ENCODE measurements at places on chromosomes 2 and 18. TPM values are rescaled to one million over a fixed set of nuclear protein-coding genes. Genes with fewer than 3 reads are reported as not detected.
A peak's percentile ranks its signal among the peaks of the same experiment; 100 is the strongest.

DNA sequence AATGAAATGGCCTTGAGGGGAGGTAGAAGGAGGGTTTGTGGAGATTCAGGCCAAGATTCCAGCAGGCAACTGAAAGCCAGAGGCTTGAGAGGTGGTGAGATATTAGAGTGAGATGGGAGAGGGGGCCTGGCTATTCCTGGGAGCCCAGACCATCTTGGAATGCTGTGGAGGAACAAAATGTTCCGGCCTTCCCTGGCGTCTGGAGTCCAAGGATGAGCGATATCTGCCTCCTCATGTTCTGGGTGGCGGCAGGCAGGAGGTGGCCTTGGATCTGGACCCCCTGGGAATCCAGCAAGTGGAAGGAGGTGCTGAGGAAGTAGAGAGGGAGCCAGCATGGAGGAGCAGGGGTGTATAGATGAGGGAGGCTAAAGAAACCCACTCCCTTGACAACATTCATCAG is 335.9 kb downstream of the CYP26B1 start:
- DNase-seq, result no peak

GRCh38 chr2:178914259-178914849 is 107.1 kb upstream of the TTN start:
- peak; percentile 69 for DNase-seq

DNA sequence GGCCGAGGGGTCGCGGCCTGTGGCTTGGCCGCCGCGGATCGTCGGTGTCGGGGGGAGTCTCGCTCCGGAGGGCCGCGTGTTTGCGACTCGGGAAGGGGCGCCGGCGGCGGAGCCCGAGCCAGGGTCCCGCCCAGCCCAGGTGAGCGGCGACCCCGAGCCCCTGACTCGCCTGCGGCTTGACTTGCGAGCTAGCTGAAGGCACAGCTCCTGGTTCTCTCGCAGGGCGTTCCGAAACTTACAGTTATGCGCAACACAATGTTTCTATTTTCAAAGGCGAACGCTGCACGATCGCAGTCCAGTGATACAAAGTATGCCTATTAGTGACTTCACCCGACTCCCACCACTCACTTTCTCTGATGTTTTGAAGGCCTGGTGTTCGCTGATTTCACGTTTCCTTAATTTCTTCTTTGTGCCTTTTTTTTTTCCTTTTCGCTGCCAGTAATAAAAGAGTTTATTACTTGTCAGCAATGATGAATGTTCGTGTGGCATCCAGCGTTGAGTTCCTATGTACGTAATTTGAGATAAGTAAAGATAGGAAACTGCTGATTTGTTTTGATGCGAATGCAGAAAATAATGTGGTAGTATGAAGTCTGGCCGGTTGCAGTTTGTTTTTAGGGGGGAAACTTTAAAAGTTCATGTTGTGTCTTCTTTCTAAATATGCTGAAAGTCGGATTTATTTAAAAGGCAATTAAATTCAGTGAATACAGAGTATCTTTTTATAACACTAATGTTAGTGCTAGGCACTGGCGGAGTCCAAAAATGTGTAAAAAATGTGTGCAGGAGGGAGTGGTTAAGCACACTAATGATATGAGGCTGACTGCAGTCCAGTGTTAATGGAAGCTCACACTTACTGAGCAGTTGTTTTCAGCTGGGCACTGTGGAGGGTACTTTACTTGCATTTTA is 706 bp downstream of the UBXN2A start:
- peak; percentile 44 for DNase-seq

- no peak for DNase-seq
Measured at GRCh38 chr2:194116861-194117260, 1540.2 kb upstream of the SLC39A10 start.

DNA sequence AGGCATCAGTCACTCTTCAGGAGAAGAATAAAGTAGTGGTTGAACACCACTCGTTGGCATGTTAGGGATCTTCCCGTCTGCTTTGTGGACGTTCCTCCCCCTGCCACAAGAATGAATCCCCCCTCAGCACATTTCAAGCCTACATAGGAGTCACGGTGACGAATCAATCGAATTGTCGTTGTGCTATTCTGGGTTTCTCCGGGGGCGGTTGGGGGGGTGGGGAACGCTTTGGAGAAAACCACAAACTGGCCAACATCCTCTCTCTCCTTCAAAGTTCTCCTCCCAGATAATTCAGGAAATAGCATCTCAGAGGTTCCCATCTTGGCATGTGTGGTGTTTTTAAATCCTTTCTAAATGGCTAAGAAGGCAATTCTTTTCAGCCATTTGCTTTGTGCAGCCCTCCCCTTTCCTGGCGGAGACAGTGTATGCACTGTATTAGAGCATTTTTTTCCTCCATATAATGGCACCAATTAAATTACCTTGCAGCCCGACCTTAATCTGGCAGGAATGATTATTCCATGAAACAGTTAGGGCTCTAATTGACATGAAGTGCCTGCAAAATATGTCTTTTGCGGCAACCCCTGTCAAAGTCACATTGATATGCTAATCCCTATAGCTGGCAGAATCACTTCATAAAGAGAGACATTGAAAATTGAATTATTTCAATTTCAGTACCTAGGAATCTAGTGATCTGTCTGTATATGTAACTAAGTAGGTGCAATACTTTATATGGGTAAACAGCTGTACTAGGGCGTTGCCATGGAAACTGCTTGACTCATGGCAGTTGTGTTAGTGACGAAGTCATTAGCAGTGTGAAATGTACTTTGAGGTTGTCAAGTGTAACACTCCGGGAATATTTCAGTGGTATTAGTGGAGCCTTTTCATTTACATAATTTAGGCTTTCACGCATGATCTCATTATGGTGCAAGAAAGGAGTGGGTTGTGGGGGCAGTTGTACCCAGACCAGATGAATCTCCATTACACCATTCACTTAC is 323.4 kb upstream of the SLC14A2 start:
- DNase-seq, result no peak

- no peak for DNase-seq
Measured at GRCh38 chr2:216857131-216857550, 2.7 kb downstream of the TNP1 start.

- no peak for DNase-seq
Measured at GRCh38 chr2:44753552-44754285, 187.8 kb upstream of the SIX3 start.

GRCh38 chr2:24049485-24050021 is at the start of gene FKBP1B:
TSS of gene FKBP1B (plus strand) at chr2:24049741. CDS start at chr2:24049850, 109 bp downstream.
- DNase-seq, result no peak

NPAS2 gene
- 6.3 TPM for total RNA-seq

DNA sequence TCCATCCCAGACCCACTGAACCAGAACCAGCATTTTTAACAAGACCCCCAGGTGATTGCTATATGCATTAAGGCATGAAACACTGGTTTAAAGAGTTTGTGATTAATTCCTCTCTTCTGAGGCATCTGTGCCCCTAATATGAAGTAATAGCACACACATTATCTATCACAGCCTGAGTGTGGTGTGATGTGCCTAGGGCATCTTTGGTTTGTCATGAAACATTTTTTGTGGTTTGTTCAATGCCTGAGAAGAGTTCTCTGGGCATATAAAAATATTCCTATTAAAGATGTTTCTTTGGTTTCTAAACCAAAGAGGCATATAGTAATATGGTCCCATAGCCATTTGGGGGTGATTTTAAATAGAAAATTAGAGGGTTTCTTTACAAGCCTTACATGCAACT is 221.7 kb upstream of the SPOPL start:
- no peak for DNase-seq

Measured in skin of body (tissue), 3 donors.